Astrocyte of the cerebellum (primary cell): ENCODE measurements at places on chromosomes 6 and 20.

- DNase-seq: no peak
Measured at GRCh38 chr20:48826069-48826468, 1.7 kb downstream of the PREX1 start.

DNA sequence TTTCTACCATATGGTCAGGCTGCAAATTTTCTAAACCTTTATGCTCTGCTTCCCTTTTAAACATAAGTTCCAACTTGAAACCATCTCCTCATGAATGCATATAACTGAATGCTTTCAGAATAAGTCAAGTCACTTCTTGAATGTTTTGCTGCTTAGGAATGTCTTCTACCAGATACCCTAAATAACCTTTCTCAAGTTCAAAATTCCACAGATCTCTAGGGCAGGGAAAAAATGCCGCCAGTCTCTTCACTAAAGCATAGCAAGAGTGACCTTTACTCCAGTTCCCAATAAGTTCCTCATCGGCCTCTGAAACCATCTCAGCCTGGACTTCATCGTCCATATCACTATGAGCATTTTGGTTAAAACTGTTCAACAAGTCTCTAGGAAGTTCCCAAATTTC lies 1011.2 kb upstream of the CITED2 start:
- no peak for DNase-seq

DNA sequence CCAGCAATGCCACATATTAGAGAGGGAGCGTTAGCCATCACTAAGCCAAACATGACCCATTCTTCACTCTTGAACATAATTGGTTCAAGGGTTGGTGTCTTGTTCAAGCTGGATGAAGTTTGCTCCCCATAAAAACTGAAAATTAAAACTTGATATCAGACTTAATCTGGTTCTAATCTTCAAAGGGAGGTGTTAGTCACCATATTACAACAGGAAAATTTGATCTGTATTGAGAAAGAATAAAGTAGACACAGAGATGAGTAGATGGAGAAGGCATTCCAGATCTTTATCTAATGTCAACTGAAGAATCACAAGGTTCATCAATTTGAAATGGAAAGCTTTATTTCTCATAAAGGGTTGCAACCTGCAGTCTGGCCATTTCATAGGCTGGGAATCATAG lies 972.8 kb downstream of the HACE1 start:
- DNase-seq: no peak

GRCh38 chr20:22525069-22525820 lies 59.1 kb downstream of the FOXA2 start:
- no peak for DNase-seq

DNA sequence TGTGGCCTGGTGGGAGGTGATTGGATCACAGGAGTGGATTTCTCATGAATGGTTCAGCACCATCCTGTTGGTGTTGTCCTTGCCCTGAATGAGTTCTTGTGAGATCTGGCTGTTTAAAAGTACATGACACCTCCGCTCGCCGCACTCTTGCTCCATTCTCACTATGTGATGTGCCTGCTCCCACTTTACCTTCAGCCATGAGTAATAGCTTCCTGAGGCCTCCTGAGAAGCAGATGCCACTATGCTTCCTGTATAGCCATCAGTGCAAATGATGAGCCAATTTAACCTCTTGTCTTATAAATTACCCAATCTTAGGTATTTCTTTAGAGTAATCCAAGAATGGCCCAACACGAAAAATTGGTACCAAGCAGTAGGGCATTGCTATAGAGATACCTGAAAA lies 34.5 kb downstream of the KIF16B start:
- no peak for DNase-seq

DNA sequence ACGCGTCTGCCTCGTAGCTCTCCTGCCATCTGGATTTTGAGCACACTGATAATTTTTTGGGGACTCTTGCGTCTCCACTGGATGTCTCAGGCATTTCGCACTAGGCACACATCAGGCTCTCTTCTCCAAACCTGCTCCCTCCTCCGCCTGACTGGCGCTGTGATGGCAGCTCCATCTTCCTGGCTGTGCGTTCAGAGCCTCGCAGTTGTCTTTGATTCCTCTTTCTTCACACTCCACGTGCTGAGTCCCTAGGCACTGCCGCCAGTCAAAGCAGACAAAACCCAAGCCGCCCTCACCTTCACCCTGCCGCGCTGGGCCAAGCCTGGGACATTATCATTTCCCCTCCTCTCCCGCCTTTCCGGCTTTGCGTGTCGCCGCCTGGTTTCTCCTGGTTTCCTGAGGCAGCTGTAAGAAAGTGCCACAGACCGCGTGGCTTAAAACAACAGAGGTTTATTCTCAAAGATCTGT lies 778 bp downstream of the PSMG4 start:
- no peak for DNase-seq

- DNase-seq: peak; percentile 15
Measured at GRCh38 chr6:166904101-166904746, 52.1 kb downstream of the RNASET2 start.

- peak; percentile 78 for DNase-seq
Measured at GRCh38 chr6:135358251-135358821, 139.2 kb downstream of the AHI1 start.

DNA sequence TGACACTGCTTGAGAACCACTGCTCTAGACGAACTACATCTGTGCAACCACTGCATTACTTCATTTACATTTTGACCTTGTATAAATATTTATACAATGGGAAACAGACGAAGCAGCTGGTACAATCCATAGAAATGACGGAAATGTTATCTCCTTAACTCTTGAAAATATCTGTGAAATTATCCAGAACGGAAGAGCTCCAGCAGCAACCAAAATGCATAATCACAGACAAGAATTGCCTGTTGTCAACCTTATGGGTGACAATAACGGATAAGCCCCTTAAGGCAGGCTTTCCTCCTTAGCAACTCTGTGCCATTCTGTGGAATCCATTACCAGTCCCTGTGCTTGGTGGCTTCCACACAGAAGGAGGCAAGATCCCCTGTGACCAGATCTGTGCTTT lies 115.4 kb downstream of the DTNBP1 start:
- DNase-seq: no peak

DNA sequence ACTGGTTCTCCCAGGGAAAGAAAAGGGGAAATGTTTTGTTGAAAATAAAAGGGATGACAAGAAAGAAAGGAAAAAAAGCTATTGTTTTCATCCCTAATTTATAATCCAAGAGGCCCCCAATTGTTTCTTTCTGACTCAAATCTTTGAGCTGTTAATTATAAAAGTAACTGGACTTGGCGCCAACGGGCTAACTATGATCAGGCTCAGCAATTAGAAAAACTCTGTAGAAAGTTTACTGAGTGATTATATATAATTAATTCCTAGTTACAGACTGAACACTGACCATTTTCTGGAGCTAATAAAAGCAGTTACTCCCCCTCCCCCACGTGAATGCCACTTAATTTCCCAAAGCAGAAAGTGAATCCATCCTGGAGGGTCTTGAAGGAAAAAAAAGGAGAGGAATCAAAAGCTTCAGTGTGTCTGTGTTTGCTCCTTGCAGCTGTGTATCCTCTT lies 3.2 kb downstream of the ZMYND8 start:
- no peak for DNase-seq

DNA sequence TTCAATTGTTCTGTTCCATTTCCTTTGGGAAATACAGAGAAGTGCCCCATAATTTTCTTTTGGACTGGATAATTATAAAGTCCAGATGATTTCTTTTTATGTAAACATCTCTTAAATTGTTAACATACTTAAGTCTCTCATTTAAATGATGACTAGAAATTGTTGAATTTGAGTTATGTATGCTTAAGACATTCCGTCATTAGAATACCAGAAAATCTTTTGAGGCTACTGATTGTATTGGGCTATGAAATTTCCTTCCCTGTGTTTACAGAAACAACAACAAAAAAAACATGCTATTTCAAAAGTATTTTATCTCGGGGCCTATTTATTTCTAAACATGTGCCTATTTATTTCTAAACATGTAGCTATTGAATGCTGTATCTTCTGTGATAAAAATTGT lies 125.4 kb downstream of the SH3BGRL2 start:
- no peak for DNase-seq

DNA sequence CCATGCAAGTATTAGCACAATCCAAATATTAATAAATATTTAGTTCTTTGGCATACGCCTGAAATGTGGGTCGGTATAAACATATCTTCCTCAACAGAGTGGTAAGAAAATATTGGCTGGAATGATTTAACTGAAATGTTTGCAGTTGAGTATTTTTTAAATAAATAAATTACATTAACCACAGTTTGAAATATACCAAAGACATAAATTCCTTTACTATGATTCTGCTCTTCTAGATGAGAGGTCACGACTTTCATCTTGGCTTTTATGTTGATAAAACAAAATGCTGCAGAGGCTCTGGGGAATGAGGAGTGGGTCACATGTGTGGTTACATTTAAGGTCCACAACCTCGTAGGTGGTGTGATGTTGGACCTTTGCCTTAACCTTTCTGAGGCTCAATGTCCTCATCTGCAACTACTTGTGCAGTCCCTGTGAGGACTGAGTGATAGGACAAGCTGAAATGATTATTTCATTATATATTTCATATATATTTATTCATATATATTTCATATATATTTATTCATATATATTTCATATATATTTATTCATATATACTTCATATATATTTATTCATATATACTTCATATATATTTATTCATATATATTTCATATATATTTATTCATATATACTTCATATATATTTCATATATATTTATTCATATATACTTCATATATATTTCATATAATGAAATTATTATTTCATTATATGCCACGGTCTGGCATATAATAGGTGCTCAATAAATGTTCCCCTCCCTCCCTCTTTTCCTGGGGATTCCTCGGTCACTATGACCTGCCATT lies 107.4 kb downstream of the SAMD5 start:
- peak; percentile 16 for DNase-seq

DNA sequence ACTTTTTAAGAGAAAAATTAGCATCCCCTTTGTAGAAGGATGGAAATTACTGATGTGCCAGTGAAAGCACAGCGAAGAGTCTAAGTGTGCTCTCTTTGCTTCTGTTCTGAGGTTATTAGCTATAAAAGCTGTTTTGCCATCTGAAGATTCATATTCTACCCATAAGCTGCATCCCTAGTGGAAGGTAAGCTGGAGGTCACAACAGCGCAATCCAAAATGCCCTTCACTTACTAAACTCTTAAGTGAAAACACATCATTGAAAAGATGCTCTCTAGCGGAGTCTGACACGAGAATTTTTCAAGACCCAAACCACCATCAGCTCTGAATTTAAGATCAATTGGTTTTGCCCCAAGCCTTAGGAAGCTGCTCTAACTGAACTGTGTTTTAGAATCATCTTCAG lies 113.5 kb downstream of the ZMYND8 start:
- no peak for DNase-seq

DNA sequence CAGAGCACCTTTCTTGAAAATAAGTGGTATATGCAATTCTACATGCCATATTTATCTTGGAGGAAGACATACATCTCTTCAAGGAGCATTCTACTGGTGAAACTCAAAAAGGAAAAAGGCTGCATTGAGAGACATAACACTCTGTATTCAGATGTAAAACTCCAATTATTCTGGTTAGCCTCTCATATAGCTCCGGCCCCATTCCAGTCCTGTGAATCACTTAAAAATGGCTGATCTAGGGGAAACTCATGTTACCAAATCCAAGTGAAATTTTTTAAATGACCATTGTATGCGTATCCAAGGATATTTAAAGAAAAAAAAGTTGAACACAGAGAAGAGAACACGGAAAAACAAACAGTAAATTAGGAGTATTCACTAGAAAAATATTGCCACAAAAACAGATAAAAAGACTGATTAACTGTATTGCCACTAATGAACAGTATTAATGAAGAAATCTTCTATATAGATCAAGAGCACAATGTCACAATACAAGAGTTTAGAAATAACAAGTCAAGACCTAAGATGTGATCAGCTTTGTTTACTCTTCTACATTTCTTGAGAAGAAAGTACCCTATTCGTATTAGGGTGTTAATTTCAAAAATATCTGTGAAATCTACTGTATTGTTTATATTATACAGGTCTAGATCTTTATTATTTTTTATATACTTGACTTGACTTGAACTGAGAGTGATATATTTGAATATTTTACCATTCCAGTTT lies 124.5 kb upstream of the GJE1 start:
- no peak for DNase-seq

DNA sequence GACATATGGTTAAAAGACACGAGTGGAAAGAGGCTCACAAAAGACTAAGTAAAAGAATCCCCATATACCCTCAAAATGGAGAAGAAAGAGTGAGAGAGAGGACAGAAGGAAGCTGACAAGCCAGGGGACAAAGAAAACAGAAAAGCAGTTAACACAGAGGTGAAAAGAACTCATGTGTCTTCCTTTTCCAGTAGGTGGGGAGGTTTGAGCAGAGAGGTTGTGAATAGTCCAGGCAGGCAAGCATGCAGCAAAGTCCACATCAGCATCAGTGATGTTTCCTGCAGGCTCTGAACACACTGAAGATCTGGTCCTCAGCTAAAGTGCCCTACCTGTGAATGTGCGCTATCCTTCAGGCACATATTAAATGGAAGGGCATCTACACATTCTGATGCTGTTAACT lies 196.5 kb upstream of the IRAK1BP1 start:
- no peak for DNase-seq

DNA sequence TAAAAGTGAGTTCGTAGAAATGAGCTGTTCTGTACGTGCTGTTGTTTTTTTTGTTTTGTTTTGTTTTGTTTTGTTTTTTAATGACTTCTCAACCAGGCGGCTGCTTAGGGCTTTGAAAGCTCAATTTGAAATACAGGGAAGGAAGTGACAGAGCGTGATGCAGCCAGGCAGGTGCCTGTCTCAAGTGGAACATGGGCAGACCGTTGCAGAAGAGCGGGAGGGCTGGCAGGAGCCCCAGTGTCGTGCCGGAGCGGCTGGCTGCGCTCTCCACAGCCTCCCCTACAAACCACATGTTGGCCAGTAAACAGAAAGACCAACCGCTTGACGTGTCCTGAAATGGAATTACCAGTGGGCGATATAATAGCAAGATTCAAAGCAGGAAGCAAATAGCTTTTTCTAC lies 164.9 kb upstream of the RREB1 start:
- peak; percentile 31 for DNase-seq

- DNase-seq: no peak
Measured at GRCh38 chr20:53677447-53678314, 84.0 kb upstream of the ZNF217 start.

- DNase-seq: no peak
Measured at GRCh38 chr20:44594730-44595129, 12.4 kb downstream of the PKIG start.

DNA sequence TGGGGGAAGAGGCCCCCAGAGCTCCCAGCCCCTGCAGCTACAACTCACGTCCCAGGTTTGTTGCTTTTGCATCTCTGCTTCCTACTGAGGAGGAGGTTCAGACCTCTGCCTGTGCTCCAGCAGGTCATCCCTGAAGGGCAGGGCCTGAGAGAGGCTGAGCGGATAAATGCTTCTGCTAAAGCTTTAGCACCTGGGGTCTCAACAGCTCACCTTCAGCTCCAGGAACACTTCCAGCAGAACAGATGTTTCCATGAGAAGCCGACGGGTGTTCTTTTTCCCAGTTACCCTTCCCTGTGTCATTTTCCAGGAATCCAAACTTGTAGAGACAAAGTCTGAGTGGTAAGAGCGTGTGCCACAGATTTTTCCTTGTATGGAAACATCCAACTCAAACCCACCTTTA lies 208.8 kb downstream of the TBC1D7 start:
- DNase-seq: no peak
